Amygdala (tissue), 56 donors: ENCODE measurements at places on chromosomes 2 and 18.

DNA sequence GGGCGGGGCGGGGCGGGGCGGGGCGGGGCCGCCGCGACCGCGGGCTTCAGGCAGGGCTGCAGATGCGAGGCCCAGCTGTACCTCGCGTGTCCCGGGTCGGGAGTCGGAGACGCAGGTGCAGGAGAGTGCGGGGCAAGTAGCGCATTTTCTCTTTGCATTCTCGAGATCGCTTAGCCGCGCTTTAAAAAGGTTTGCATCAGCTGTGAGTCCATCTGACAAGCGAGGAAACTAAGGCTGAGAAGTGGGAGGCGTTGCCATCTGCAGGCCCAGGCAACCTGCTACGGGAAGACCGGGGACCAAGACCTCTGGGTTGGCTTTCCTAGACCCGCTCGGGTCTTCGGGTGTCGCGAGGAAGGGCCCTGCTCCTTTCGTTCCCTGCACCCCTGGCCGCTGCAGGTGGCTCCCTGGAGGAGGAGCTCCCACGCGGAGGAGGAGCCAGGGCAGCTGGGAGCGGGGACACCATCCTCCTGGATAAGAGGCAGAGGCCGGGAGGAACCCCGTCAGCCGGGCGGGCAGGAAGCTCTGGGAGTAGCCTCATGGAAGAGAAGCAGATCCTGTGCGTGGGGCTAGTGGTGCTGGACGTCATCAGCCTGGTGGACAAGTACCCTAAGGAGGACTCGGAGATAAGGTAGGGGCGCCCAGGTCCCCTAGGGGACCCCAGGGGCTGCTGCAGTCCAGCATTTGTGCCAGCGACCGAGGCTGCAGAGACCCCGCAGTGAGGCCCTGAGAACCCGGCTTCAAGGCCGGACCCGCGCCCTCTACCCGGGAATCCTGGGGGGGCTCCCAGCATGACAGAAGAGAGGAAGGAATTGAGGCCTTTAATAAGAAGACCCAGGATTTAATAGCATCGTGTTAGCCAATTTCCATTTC lies at the start of gene KHK:
TSS of gene KHK (plus strand) at position 49 of the 870 bp plus-strand sequence. CDS start at position 537, 488 bp downstream.
- no peak for DNase-seq

GRCh38 chr2:169561364-169561763 lies 12.3 kb downstream of the FASTKD1 start:
- DNase-seq: no peak

GRCh38 chr2:60840880-60841279 lies 40.5 kb upstream of the REL start:
- DNase-seq: no peak

GRCh38 chr2:99487906-99488305 lies 1.9 kb downstream of the REV1 start:
- DNase-seq: no peak

DNA sequence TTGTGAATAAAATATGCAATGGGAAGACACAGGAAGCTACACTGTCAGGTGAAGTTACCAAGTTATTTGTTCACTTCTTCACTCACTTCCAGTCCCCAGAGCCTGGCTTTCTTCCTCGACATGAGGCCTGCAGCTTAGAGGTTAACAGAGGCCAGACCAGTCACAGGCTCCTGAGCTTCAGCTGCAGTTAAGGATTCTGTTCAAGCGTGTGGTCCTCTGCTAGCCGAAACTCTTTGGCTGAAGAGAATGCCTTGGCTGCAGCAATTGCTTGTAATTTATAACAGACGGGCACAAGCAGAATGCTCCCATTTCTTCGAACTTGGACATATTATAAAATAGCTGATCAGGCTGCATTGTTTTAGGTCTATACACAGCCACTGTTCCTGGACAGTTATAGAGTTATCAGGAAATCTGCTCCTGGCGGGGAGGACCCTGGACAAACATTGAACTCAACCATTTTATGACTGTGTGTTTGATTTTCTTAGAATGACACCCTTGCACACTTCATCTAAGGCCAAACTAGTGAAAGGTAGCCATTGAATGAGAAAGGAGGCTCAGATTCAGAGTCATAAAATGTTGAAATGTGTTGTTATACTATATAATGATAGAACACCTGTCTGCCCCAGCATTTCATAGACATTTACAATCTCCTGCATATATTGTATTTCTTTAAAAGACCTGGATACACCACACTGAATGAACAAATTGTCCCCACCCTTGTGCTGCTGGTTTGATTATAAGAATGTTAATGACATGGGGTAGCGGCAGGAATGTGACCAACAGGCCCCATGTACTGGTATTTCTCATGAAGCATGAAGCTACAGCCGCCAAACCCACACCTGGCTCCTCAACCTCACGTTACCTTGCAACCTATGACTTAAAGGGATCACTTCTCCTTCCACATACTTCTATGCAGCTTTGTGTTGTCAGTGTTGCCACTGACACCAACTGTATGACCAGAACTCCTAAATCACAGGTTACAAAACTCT lies 153.6 kb downstream of the TDRD15 start:
- no peak for DNase-seq

DNA sequence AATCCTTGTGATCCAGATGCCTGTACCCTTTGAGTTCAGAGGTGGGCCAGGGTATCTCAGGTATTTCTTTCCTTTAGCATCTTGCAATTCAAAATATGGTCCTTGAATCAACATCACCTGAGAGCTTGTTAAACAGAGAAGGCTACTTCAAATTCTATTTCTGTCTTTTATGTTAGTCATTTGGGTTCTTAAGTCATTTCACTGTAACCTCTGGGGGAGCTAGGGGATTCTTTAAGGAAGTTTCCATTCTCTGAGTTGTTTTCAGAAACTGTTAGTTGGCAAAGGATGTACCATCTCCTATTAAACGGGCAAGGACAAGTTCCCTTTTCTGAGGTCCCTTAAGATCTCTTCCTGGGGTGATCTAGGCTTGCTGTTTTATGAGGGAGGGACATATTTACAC lies 16.6 kb downstream of the CFLAR start:
- no peak for DNase-seq

- no peak for DNase-seq
Measured at GRCh38 chr2:96530474-96531357, 5.8 kb upstream of the ARID5A start.

GRCh38 chr2:127164761-127165538 lies 55.1 kb downstream of the CYP27C1 start:
- no peak for DNase-seq
